C1 segment of cervical spinal cord (tissue), 14 donors: ENCODE measurements at places on chromosomes 12 and 14.
A peak's percentile ranks its signal among the peaks of the same experiment; 100 is the strongest.

DNA sequence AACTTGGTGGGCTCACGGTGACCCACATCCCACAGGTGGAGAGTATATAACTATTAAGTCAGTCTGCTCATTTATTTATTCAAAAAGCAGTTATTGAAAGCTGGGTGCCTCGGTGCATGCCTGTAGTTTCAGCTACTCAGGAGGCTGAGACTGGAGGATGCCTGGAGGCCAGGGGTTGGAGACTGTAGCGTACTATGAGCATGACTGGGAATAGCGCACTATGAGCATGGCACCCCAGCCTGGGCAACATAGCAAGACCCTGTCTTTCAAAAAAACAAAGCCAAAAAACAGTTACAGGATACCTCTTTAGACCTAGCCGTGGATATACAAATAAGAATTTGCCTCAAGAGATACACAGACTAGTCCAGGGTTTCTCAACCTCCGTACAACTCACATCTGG lies 139.8 kb downstream of the ZFP36L1 start:
- DNase-seq: no peak

DNA sequence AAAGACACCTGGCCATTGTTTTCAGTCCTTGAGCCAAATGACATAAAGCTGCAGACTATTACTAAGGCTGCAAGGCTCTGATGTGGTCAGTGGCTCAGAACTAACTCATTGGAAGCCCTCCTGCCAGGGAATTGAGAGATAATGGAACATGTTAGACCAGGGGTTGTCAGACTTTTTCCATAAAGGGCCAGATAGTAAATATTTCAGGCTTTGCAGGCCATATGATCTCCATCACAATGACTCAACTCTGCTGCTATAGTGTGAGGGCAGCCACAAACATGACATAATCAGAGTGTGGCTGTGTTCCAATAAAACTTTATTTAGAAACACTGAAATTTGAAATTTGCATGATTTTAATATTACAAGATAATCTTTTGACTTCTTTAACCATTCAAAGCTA lies 140.3 kb downstream of the TMEM30B start:
- no peak for DNase-seq

DNA sequence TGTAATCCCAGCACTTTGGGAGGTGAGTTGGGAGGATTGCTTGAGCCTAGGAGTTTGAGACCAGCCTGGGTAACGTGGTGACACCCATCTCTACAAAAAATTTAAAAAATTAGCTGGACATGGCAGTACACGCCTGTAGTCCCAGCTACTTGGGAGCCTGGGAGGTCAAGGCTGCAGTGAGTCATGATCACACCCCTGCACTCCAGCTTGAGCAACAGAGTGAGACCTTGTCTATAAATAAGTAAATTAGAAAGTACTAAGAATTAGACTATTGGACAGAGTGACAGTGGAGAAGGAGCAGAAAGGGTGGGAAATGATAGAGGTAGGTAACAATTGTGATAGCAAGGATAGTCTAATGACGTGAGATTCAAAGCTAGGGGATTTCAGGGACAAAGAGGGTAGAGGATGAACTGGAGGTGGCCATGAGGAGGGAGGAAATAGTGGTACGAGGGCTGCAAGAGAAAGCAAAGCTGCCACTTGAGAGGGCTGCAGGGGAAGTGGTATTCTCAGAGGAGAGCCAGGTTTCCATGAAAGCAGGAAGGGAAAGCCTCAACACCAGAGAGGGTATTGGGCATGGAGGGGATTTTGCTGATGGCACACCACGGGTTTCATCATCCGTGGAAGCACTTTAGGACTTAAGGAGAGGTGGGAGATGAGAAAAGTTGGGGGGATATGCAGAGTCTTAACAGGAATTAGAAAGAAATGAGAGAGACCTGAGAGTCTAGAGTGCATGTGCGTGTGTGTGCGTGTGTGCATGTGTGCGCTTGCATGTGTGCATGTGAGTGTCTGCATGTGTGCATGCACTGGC lies 85.6 kb downstream of the SYNE2 start:
- DNase-seq: no peak

DNA sequence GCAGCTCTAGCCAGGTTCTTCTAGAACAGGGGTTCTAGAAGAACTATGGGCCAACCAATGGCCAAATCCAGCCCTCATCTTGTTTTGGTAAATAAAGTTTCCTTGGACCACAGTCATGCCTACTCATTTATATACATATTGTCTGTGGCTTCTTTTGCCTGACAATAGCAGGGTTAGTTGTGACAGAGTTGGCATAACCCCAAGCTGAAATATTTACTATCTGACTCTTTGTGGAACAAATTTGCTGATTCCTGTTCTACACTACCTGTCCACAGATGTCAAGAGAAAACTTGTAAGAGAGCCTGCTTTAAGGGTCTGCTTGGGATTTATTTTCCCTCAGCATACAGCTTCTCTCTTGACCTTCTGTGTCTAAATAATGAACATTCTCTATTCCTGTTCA lies 289.0 kb downstream of the KSR2 start:
- DNase-seq: no peak

DNA sequence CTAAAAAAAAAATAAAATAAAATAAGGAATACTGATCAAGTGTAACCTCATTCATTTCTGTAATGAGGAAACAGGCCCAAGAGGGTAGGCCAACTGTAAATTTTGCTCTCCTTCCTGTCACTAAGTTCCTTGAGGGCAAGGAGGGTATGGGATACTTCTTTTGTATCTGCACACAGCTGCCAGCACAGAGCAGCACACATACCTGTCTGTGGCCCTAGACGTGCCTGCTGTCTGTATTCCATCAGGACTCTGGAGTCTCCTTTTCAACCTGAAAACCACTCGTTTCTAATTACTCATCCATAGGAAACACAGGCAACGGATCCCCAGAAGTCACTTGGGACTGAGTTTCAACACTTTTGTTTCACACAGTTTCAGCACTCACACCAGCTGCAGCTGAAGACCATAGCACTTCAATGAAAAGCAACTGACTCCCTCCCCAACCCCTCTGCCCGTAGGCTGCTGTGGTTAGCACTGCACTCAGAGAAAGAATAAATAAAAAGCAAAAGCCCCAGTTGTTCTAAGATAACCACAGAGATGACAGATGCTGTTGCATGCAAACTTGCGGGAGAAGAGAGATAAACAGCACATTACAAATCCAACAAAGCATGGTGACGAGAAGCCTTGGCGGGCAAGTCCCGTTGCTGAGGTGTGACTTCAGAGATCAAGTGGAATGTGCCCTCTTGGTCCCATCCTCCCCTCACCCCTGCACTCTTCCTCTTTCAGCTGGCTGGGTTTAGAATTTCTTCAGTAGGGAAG lies 24.9 kb downstream of the CRACR2A start:
- no peak for DNase-seq

- DNase-seq: no peak
Measured at GRCh38 chr12:112341046-112341825, 41.0 kb downstream of the HECTD4 start.

DNA sequence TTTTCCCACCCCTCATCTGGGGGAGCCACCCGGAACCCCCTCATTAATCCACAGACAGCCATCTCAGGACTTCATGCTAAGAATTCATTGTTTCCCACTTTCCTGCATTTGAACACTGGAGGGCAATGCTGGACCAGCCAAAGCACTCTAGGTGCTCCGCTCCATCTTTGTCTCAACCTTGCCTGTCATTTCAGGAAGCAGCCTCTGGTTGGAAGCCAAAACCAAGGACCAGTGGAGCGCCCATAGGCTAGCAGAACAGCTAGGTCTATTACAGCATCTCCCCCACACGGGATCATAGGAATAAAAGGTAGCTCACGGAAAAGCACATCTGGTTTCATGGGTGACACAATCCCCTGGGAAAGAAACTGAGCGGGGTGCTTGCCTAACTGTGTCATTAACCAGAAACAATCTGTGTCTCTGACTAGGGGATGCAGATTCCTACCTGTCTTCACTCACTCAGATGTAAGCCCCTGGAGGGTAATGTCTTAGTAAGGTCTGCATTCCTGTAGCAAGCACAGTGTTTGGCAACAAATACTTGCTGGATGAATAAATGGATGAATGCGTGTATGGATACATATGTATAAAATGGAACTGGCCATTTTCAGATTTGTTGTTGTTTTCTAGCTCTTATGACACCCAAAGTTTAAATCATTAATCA lies 197.0 kb downstream of the DAD1 start:
- peak; percentile 19 for DNase-seq

DNA sequence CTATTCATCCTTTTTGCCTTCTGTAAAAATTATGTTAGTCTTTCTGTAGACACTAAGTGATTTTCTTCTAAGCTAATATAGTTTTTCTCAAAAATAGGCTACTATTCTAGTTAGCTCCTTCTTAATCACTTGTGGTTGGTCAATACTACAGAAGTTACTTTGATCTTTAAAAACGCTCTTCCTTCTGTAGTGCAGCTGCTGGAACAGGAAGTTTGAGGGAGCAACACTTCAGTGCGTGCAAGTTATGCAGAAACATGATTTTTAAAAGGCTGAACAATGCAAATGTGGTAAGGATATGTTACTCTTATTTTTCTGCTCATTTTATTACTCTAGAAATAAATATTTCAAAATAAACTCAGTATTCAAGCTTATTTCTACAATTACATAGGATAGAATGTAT lies 11.1 kb upstream of the RERGL start:
- DNase-seq: no peak

- no peak for DNase-seq
Measured at GRCh38 chr12:109098651-109099050, 1.3 kb downstream of the UNG start.

- DNase-seq: no peak
Measured at GRCh38 chr12:92759634-92760268, 57.0 kb downstream of the PLEKHG7 start.

GRCh38 chr12:93954166-93955112 lies 193.9 kb upstream of the PLXNC1 start:
- no peak for DNase-seq

DNA sequence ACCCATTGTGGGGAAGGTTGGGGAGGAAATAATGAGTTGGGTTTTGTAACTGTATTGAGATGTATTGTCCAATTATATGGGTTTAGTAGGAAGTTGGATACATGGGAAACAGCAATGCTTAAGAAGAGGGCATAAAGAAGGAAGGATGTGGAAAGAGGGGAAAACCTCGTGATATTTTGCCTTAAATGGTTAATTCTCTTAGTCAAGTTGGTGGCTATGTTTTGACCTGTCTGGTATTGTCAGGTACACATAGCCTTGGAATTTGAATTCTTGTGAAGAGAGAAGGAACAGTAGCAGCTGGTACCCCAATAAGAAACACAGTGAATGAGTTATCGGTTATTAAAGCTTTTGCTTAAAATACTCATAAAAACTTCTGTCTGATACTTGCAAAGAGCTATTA lies 32.6 kb upstream of the SLC2A13 start:
- DNase-seq: no peak

- DNase-seq: no peak
Measured at GRCh38 chr12:95796225-95796981, 5.8 kb upstream of the NTN4 start.

- DNase-seq: no peak
Measured at GRCh38 chr14:25431211-25432076, 381.5 kb upstream of the STXBP6 start.

GRCh38 chr14:41521891-41522290 lies 84.8 kb upstream of the LRFN5 start:
- no peak for DNase-seq

DNA sequence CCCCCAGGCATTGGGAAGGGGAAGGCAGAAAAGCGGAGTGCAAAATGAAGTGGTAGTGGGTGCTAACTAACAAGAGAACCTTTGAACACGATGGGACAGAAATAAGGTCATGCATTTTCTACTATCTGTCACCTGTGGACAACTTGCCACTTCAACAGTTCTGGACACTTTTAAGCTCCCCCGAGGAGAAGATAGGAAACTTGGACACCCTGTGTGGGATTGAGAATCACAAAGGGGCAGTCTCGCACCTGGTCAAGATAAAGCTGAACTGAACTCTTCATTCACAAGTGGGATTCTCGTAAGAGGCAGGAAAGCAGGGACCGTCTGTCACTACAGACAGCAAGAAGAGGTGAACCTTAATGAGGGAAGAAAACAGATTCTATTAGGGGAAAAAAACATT lies 51.6 kb downstream of the EIF2S3B start:
- DNase-seq: no peak

DNA sequence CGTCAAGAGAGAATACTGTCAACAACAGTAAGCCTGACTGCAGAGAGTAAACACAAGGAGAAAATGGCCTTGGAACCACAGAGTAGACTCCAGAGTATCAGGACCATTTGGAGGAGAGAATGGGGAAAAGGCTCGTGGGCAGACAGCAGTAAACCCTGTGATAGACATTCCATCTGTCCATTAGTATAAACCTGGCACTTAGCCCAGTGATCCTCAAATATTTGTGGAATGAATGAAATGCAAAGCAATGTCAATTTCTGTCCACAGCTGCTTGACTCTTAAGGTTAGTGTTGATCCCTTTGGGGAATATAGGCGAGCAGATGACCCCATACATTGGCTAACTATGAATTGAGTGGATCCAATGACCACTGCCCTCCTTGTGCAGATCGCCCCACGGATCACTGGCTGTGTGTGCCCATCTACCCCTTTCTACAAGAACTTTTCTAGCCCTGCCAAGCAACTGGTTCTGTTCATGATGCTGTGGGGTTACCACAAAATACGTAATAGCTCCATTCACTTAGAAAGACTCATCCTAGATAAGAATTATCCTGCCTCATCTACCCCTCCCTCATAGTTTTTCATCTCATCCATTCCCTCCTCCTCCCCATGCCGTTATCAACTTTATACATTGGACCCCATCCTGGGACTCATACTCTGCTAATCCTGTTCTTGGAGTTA lies 846.8 kb downstream of the NRXN3 start:
- no peak for DNase-seq

DNA sequence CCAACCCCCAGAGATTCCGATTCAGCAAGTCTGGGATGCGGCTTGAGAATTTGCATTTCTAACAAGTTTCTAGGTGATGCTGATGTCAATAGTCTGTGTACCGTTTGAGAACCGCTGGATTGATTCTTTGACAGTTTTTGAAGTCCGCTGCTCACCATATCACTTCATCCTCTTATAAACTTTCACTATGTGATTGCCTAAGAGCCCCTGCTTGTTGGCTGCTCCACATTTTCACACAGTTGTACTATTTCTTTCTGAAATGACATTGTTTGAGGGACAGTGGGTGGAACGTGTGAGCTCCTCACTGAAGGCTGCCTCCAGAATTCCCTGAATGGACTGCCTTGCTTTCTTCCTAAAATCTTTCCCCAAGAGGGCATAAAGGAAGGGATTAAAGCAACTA lies 7.7 kb downstream of the C3AR1 start:
- no peak for DNase-seq

GRCh38 chr12:56520506-56520905 lies 1.1 kb upstream of the RBMS2 start:
- no peak for DNase-seq

DNA sequence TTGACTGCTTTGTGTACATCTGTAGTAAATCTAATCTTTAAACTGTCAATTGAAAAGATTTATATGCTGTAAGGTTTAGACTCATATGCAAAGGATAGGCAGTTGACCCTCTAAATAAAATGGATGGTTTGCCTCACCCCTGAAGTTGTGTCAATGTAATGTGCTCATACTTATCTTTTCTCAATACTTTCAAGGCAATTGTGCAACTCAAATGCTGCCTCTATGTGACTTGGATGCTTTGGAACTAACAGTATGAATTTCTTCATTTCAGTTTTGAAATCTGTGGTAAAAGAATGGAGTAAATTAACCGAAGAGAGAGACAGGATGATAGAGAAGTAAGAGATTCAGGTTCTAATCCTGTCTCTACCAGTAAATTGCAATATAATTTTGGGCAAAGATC lies 9.7 kb downstream of the PDE6H start:
- no peak for DNase-seq
